Islet precursor cell (in vitro differentiated cells): ENCODE measurements at places on chromosomes 5 and 9.

DNA sequence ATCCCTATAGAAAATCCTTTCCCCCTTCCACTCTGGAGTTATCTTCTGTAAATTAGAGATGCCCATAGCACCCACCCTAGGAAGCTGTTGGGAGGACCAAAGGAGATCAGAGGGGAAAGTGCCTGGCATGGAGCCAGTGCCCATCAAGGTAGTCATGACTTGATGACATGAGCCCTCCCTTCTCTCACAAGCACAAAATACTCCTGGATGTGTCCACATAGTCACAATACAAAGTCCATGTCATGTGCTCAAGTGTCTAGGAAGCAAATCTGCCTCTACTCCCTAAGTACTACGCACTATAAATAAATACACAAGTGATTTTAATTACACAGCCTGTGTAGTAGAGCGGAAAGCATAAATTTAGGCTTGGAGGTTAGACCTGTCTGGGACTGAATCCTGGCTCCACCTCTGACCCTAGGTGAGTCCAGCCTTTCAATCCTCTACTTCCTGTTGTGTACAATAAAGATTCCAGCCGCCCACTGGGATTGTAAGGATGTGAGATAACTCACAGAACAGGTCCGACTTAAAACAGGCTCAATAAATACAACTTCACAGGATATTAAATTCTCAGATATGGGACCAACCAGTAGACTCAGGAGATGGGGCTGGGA lies 30.6 kb downstream of the TTC39B start:
- DNase-seq: no peak

- peak; percentile 29 for DNase-seq
These were observed 141.1 kb upstream of the IRX2 start for GRCh38 chr5:2892466-2893000.

DNA sequence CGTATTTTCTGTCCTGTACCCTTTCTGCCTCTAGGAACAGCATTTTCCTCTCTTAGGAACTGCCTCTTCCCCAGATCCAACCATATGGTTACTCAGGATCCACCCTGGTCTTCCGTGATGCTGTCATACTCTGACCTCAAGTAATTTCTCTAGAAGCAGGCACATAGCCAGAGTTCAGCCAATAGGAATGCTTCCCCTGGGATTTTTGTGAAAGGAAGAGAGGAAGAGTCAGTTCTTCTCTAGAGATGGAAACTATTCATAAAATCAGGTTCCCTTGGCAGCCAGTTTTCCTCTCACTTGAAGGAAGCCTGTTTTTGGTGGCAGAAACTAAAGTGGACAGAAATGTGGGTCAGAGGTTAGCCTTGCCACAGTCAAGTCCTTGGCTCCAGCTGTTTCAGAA lies 400.1 kb upstream of the PCSK5 start:
- DNase-seq: no peak

- no peak for DNase-seq
These were observed 169.8 kb downstream of the FOCAD start for GRCh38 chr9:20853866-20854265.

- DNase-seq: peak; percentile 31
These were observed 62.3 kb downstream of the NSUN2 start for GRCh38 chr5:6570530-6570929.
